ENCODE measurements at places on chromosomes 1 and 21.

DNA sequence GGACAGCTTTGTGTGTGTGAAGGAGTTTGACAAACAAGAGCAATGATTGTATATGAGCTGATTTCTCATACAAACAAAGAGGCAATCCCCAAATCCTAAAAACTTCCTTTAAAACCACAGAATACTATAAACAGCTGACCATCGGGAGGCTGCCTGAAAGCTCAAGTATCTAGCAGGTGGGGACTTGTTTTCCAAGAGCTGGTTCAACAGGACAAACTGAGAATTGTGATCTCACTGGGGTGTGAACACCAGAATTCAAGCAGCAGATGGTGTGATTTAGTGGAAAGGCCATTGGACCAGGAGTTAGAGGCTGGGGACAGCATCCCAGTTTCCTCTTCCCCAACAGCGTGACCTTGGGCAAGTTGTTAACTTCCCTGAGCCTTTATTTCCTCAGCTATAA is 13.9 kb downstream of the LMX1A start:
- no peak for DNase-seq

DNA sequence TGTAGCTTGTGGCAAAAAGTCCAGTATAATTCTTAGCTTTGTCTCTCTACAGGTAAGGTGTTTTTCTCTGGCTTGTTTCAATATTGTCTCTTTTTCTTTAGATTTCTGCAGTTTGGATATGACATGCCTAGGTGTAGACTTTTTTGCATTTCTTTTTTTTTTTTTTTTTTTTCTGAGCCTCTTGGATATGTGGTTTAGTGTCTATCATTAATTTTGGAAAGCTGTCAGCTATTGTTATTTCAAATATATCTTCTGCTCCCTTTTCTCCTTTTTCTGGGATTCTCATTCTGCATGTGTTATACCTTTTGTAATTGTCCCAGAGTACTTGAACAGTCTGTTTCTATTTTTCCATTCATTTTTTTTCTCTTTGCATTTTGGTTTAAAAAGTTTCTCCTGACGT is 243.2 kb downstream of the DSCAM start:
- no peak for DNase-seq

GRCh38 chr1:16628361-16629111 is 15.2 kb upstream of the NBPF1 start:
- peak; percentile 39 for DNase-seq

DNA sequence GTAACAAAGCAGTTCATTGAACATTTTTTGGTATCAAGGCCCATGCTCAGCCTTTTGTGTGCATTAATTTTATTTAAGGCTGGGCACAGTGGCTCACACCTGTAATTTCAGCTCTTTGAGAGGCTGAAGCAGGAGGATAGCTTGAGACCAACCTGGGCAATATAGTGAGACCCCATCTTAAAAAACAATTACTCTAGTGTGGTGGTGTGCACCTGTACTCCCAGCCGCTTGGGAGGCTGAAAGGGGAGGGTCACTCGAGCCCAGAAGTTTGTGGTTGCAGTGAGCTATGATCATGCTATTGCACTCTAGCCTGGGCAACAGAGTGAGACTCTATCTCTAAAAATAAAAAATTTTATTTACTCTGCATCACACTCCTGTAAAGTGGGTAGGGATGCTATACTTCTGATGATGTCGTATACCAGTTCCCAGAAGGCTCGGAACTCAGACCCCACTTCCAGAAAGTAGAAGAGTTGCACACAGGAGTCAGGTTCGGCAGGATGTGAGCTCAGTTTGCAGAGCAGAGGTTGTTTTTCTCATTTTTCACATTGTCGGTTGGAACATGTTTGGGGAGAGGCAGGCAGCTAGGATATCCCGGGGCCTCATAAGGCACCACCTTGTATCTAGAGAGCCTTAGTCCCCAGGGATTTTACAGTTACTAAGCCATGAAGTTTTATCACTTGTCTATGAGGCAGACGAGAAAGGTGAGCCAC is 144.6 kb downstream of the GALNT2 start:
- no peak for DNase-seq

DNA sequence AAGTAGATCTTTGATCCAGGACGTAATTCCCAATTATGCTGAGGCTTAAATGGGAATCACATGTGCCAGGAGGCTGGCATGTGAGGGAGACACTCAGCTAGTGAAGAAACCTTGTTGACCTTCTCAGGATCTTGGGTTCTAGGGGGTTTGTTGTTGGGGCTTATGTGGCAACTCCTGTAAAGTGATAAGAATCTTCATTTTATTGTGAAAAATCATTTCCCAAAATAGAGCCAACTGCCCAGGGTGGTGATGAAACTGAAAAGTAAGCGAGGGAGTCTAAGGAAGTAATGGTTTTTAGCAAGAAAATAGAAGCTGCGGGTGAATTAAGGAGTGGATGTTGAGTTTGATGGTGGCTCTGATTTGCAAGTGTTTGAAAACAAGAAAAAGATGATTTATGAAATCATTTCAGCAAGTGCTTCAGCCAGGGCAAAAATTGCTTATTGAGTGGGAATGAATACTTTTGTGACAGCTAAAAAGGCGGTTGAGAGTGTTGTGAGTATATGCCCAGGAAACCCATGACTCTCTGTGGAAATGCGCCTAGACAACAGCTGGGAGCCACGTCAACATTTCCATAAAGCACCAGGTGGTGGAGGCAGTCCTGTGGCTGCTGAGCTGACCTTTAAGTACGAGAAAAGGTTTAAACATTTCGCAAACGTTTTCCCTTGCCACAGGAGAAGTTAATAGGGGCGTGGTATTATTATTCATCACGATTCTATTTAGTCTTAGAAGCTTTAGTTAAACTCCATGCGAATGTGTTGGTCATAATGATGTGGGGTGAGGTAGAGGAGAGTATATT is 102.7 kb downstream of the HMGB4 start:
- DNase-seq: no peak

GRCh38 chr1:100009458-100009857 is 39.7 kb downstream of the SLC35A3 start:
- DNase-seq: no peak

DNA sequence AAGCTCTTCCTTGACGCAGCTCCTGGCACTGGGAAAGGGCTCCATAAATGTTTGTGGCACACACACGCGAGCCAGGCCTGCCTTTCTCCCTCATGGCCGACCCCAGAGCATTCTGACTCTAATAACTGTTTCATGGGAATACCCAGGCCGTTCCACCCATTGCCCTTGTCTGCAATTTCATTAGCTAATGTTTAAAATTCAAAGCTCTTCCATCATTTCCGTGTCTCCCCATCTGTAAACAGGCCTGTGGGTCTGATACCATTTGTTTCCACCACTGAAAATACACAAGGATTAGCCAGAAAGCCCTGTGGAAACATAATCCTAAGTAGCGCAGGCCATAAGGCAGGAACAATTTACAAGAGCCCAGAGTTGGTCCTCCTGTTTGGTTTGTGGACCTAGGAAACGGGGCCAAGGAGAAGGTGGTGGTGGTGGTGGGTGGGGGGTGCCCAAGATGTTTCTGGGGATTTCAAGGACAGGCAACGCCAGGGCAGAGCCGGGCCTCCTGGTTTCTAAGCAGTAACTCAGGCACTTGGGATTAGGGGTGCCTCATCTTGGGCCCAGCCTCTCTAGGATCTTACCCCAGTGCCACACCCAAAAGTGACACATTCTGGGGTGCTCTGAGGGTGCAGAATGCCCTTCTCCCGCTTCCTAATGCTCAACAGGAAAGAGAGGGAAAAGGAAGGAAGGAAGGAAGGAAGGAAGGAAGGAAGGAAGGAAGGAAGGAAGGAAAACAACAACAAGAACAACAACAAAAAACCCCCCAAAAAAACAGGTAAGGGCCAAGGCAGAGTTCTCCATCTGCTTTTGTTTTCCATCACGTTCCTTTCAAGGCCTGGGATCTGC is 79.4 kb downstream of the SSBP3 start:
- DNase-seq: no peak

DNA sequence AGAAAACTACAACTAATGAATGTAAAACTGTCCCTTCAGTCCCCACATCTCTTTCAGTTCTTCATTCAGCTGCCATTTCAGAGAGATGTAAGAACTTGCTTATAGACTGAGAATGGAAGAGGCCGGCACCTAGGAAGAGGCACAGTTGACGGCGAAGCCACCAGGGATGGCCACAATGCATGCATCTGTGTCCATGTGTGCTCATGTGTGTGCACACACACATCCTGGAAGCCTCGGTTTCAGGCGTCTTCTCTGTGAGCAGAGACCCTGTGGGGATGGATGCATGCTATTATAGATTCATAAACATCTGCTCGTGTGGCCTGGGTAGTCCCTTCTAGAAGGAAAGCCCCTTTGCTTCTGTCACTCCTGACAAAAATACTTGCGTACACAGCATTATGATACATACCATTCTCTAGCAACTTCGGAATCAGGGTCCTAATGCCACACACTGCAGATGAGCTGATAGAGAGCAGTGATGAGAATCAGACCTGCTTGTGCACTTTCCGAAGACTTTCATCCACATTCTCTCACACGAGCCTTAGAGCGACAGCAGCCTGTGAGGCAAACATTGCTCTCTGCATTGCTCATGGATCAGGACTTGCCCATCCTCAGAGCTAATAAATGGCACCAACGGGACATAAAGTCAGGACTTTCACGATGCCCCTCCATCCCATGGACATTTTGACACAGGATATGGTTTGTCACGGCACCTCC is 12.4 kb upstream of the GPR61 start:
- no peak for DNase-seq

GRCh38 chr1:163771637-163772036 is 449.9 kb downstream of the NUF2 start:
- no peak for DNase-seq

DNA sequence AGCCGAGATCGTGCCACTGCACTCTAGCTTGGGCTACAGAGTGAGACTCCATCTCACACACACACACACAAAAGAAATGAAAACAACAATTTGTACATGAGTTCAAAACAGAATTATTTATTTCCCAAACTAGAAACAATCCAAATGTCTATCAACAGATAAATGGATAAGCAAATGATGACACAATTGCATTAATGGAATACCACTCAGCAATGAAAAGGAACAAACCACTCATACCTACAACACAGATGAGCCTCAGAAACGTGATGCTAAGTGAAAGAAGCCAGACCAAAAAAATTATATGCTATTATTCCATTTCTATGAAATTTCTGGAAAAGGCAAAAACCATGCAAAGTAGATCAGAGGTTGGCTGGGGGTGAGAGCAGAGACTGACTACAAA is 2.0 kb upstream of the PGD start:
- DNase-seq: no peak

DNA sequence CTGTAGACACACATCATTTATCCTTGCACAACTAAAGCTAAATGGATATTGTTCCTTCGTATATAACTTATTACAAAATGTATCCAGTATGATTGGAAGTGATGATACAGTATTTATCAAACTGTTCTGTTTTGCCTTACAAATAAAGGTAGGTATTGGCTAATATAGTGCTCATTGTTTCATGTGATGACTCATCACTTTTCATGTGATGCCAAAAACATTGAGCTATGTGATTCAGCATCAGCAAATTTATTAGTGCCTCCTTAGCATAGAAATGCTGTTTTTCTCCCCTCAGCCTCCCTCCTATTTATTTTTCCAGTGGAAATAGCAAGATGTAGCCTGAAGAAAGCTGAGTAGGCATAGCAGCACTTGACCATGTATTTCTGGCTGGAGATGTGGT is 228.6 kb upstream of the LYPLAL1 start:
- DNase-seq: no peak

- DNase-seq: no peak
Measured at GRCh38 chr1:22465671-22466070, 14.0 kb downstream of the ZBTB40 start.

Measured in mesothelial cell of epicardium (in vitro differentiated cells).